Type B pancreatic cell (in vitro differentiated cells): ENCODE measurements at places on chromosomes 7 and 10.

DNA sequence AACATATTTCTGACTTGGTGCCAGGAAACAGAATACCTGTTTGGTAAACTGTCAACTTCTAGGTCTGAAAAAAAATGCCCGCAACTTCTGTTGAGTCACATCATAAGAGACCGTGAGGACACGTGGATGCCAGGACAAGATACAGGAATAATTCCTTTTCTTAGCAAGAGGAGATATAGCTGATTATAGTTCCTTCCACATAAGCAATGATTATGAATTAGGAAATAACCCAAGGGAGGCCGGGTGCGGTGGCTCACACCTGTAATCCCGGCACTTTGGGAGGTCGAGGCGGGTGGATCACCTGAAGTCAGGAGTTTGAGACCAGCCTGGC lies 75.2 kb downstream of the CDC123 start:
- no peaks in the 10 kb centered on the region for H3K27me3 ChIP-seq
- peak overlapping the region; percentile 80 for H3K27ac ChIP-seq
- no peak for DNase-seq
- no peaks in the 10 kb centered on the region for H3K36me3 ChIP-seq
- H3K4me3 ChIP-seq, result no peak overlapping the region
- no peaks in the 10 kb centered on the region for H3K4me1 ChIP-seq

GRCh38 chr7:120402079-120402767 lies 129.2 kb downstream of the KCND2 start:
- H3K4me3 ChIP-seq, result no peak overlapping the region
- DNase-seq, result no peak
- peak overlapping the region; percentile 46 for H3K27ac ChIP-seq
- H3K4me1 ChIP-seq, result no peaks in the 10 kb centered on the region

GRCh38 chr7:138980563-138981291 lies 462 bp downstream of the KIAA1549 start:
- H3K27me3 ChIP-seq, result peaks cover 8% of the 10 kb centered on the region
- H3K4me3 ChIP-seq, result peak overlapping the region; percentile 97
- H3K27ac ChIP-seq, result peak overlapping the region; percentile 93

DNA sequence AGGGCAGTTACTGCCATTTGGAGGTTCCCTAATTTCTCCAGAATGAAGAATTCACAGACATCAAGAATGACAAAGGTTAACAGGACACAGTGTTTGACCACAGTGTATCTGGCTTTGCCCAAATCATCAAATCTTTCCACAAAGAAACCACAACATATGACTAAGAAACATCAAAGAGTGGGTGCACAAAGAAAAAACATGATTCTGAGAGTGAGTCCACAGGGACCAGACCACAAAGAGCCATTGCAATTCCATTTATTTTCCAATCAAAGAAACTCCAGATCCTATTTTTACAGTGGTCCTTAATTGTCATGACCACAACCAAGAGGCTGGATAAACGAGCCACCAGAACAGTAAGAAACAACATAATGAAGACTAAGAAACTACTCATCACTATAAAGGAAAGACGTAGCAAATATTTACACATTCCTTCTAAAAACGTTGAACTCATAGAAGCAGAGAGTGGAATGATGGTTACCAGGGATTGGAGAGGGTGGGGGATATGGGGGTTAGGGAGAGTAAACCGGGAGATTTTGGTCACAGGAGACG lies 286.5 kb downstream of the DOCK4 start:
- no peak for DNase-seq
- no peaks in the 10 kb centered on the region for H3K27me3 ChIP-seq
- H3K4me1 ChIP-seq, result peaks cover 6% of the 10 kb centered on the region
- H3K27ac ChIP-seq, result no peak overlapping the region
- H3K36me3 ChIP-seq, result peaks cover 8% of the 10 kb centered on the region

DNA sequence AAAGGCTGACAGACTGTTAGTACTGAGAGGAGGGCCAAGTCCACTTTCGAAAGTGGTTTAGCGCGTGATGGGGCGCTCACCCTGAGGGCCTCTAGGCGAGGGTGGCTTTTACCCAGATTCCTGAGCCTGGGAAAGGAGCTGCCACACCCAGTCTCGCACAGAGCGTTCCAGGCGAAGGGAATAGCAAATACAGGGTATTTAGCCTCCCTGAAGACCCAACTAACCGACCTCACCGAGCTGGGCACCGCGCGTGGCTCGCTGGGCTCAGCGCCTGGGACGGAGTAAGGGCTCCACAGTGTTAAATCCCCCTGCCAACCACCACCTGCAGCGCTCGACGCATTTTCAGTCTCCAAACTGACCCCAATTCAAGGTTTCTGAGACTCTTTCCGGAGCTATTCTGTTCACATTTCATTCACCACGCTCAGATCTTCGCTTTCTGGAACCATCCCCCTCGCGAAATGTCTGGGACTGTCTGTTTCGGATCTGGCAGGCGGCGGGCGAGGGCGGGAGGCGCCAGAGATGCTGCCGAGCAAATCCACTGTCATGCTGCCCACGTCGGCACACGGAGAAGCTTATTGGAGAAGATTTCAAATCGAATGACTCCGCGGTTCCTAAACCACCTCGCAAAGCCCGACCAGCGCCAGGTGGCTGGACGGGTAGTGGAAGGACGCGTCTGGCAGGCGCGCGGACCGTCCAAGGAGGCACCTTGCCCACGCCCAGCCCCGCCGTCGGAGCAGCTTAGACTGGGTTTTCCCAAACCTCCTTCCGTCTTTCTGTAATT lies 1.4 kb upstream of the OSBPL3 start:
- H3K27ac ChIP-seq, result peak overlapping the region; percentile 97
- peaks cover 6% of the 10 kb centered on the region for H3K4me1 ChIP-seq
- no peak for DNase-seq
- H3K4me3 ChIP-seq, result peak overlapping the region; percentile 86
- H3K36me3 ChIP-seq, result no peaks in the 10 kb centered on the region

- H3K27ac ChIP-seq, result no peak overlapping the region
- H3K4me1 ChIP-seq, result peaks cover 14% of the 10 kb centered on the region
- no peaks in the 10 kb centered on the region for H3K27me3 ChIP-seq
- DNase-seq, result no peak
- peaks cover 6% of the 10 kb centered on the region for H3K36me3 ChIP-seq
Measured at GRCh38 chr10:93452143-93452542, 30.0 kb downstream of the MYOF start.

- no peaks in the 10 kb centered on the region for H3K27me3 ChIP-seq
- peaks cover 20% of the 10 kb centered on the region for H3K4me1 ChIP-seq
- peaks cover 21% of the 10 kb centered on the region for H3K36me3 ChIP-seq
- peak overlapping the region; percentile 87 for H3K27ac ChIP-seq
- H3K4me3 ChIP-seq, result peak overlapping the region; percentile 98
- no peak for DNase-seq
Measured at GRCh38 chr7:112790586-112791003, 402 bp upstream of the TMEM168 start.

DNA sequence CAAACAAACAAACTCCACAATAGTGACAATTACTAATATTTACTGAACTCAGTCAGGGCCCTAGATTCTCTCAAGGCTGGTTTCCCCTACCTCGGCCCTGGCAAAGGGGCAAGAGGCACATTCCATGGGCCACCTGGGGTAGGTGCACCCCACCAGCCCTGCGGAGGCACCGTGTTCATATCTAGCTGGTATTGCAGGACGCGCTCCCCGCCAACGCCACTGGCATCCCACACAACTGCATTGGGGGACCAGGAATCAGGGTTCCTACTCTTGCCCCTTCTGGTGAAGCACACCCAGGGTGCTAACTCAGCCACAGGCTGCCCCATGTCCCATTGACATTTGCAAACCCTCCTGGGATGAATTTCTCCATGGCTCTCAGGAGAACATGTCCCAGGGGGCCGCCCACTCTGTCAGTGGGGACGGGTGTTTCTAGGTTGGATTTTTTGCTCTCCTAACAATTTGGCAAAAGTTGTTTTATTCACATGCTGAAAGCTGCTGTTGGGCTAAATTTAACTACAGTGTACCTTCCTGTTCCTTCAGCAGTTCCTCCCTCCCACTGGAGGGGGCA lies 76.7 kb downstream of the ZRANB1 start:
- H3K4me1 ChIP-seq, result peaks cover 25% of the 10 kb centered on the region
- H3K27me3 ChIP-seq, result no peaks in the 10 kb centered on the region
- DNase-seq, result no peak
- H3K36me3 ChIP-seq, result peaks cover 38% of the 10 kb centered on the region
- H3K4me3 ChIP-seq, result no peak overlapping the region

DNA sequence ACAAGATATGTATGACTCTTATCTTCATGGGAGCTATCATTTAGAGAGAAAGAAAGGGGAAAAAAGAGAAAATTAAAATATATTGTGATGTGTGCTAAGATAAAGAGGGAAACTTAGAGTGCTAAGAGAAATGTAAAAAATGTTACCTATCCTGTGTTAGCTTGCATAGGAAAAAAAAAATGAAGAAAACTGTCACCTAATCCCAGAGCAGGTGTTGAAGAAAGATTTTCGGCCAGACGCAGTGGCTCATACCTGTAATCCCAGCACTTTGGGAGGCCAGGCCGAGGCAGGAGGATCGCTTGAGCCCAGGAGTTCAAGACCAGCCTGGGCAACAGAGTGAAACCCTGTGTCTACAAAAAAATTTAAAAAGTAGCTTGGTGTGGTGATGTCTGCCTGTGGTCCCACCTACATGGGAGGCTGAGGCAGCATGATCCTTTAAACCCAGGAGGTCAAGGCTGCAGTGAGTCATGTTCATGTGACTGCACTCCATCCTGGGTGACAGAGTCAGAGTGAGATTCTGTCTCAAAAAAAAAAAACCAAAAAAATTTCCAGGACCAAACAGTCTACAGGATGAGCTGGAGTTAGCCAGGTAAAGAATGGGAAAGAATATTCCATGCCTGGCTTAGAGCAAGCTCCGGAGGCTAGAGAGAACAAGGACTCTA lies 2.4 kb upstream of the MKLN1 start:
- H3K27me3 ChIP-seq, result no peaks in the 10 kb centered on the region
- DNase-seq, result no peak
- peak overlapping the region; percentile 1 for H3K27ac ChIP-seq
- H3K4me1 ChIP-seq, result peaks cover 19% of the 10 kb centered on the region
- no peaks in the 10 kb centered on the region for H3K36me3 ChIP-seq
- H3K4me3 ChIP-seq, result peak overlapping the region; percentile 42

GRCh38 chr7:139791316-139791715 lies 13.5 kb upstream of the HIPK2 start:
- no peaks in the 10 kb centered on the region for H3K36me3 ChIP-seq
- H3K4me1 ChIP-seq, result no peaks in the 10 kb centered on the region
- H3K27ac ChIP-seq, result no peak overlapping the region
- H3K4me3 ChIP-seq, result no peak overlapping the region

DNA sequence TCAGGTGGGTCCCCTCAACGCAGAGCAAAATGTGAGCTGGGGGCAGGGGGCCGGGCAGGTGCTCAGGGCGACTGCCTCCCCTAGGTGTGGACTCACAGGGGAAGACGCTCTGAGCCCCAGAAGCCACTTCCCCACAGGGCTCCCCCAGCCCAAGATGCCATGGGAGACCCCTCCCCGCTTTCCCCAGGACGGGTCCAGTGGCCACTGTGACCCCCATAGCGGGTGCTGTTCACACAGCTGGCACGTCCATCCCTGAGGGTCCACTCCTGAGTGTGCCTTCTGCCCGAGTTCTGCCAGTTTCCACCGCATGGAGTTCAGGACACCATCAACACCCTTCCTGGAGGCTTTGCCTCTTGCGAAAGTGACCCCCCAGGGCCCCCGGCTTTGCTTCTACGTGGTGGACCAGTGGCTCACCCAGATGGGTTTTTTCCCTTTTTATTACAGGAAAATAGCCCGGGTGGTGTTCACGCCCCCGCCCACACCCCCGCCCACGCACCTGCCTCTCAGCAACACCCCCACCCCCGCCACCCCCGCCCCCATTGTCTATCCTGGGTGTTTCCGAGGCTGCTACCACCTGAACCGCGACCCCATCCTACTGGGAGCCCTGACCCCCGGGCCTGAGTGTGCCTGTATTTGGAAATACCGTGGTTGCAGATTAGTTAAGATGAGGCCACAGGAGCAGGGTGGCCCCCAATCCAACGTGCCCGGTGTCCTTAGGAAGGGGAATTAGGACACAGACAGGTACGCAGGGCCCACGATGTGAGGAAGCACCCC lies 32.0 kb downstream of the ADAP1 start:
- DNase-seq, result no peak
- H3K27me3 ChIP-seq, result no peaks in the 10 kb centered on the region
- H3K4me1 ChIP-seq, result peaks cover 3% of the 10 kb centered on the region
- no peak overlapping the region for H3K4me3 ChIP-seq

DNA sequence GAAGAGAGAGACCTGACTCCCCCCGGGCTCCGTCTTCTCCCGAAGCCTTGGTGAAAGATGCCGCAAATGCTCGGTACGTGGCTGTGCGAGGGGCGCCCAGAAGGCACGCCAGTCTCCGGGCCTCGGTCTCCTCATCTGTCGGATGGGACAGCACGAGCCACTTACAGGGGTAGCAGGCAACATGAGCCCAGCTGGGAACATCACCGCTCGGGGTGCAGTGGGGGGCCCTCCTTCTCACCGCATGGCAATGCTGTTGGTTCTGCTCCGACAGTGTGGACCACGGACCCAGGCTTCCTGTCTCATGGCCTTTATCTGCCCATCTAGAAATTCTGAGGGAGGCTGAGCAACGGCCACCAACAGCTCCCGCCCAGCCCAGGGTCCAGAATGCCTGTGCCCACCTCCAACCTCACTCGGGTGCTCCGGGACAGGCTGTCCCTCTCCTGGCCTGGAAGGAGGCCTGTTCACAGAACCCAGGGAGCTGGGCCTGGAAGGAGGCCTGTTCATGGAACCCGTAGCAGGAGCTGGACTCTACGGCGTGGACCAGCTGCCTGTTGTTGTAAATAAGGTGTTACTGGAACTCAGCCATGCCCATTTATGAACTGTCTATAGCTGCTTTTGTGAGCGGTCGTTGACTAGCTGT lies 15.8 kb downstream of the ADAP1 start:
- H3K36me3 ChIP-seq, result no peaks in the 10 kb centered on the region
- DNase-seq, result no peak
- H3K4me1 ChIP-seq, result no peaks in the 10 kb centered on the region
- peaks cover 23% of the 10 kb centered on the region for H3K27me3 ChIP-seq

DNA sequence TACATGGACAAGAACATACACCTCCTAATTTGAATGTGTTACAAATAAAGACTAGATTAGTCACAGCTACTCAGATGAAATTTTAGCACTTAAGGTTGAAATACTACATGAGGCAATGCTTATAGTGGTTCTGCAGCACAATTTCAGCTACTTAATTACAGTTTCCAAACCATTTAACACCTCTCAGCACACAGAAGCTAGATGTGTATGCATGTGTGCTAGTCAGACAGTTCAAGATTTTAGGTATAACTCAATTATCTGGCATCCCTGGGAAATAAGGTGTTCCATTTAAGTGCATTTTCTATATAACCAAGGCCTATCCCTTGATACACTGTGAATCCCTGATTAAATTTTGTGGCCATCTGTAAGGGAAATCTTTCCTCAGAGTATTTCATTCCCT lies 141.8 kb downstream of the CHCHD3 start:
- no peak overlapping the region for H3K4me3 ChIP-seq
- H3K27me3 ChIP-seq, result no peaks in the 10 kb centered on the region
- H3K36me3 ChIP-seq, result no peaks in the 10 kb centered on the region
- H3K4me1 ChIP-seq, result peaks cover 5% of the 10 kb centered on the region
- no peak overlapping the region for H3K27ac ChIP-seq
